ENCODE measurements at places on chromosomes 5 and 9. TPM values are rescaled to one million over a fixed set of nuclear protein-coding genes. Genes with fewer than 3 reads are reported as not detected.

GRCh38 chr5:6700685-6701355, 12.4 kb upstream of the TENT4A start:
- H3K27me3 ChIP-seq, result no peaks in the 10 kb centered on the region
- no peak overlapping the region for H3K27ac ChIP-seq
- no peak overlapping the region for H3K4me3 ChIP-seq
- DNase-seq, result no peak

DNA sequence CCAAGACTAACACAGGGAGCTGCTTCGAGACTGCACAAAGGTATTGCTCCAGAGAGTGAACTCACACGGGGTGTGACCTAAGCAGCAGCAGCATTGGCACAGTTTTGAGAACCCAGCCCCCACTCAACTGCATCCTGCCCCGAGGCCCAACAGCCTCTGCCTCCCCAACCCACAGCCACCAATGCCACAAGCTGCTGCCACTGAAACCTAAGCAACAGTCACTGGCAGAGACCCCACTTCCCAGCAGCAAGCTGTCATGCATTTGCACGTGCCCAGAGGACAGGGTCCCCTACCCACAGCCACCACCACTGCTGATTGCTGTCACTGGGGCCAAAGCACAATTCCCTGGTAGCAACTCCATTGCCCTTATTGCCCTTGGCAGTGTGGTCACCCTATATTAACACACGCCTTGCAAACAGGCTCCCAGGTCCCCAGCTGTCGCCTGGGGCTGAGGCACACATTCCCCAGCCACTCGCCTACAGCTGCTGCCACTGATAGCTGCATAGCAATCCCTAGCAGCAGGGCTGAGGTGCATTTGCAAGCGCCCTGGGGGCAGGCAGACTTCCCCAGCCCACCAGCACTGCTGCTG, 141.0 kb downstream of the AGTPBP1 start:
- H3K27me3 ChIP-seq, result no peaks in the 10 kb centered on the region
- peaks cover 9% of the 10 kb centered on the region for H3K36me3 ChIP-seq
- peaks cover 11% of the 10 kb centered on the region for H3K4me1 ChIP-seq
- peak; percentile 83 for DNase-seq
- no peak overlapping the region for H3K4me3 ChIP-seq

Gene ITGA1
- total RNA-seq, result 2.8 TPM

DNA sequence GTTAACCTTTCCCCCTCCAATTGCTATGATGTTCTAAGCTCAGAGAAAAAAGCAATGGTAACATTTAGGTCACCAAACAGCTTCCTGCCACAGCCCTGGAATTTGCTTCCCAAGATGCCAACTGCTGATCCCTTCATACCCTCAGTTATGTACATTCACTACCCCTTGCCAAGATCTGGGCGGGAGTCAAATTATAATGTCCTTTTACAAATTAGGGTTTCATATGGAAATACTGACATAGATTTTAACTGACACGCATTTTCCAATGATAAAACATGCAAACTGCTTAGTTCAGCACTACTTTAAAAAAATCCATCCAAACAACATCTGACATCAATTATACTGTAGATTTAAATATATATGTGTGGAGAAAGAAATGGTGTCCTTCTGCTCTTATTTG, 5.0 kb downstream of the LOX start:
- H3K4me3 ChIP-seq, result no peak overlapping the region
- no peak for DNase-seq
- no peaks in the 10 kb centered on the region for H3K36me3 ChIP-seq
- H3K4me1 ChIP-seq, result no peaks in the 10 kb centered on the region
- peaks cover 7% of the 10 kb centered on the region for H3K27me3 ChIP-seq
- no peak overlapping the region for H3K27ac ChIP-seq

Gene LRRC19
- total RNA-seq, result not detected

GRCh38 chr9:34515959-34516358, 6.8 kb downstream of the ENHO start:
- H3K4me3 ChIP-seq, result no peak overlapping the region
- H3K27ac ChIP-seq, result no peak overlapping the region
- peaks cover 19% of the 10 kb centered on the region for H3K4me1 ChIP-seq
- no peak for DNase-seq
- no peaks in the 10 kb centered on the region for H3K27me3 ChIP-seq

- H3K27me3 ChIP-seq, result no peaks in the 10 kb centered on the region
- H3K36me3 ChIP-seq, result no peaks in the 10 kb centered on the region
- H3K4me1 ChIP-seq, result no peaks in the 10 kb centered on the region
- H3K27ac ChIP-seq, result no peak overlapping the region
- DNase-seq, result no peak
- no peak overlapping the region for H3K4me3 ChIP-seq
Measured at GRCh38 chr5:33282157-33282556, 158.6 kb upstream of the TARS1 start.

All from H9 (cell line).